ENCODE measurements at places on chromosomes 3 and 15.
A peak's percentile ranks its signal among the peaks of the same experiment; 100 is the strongest.

GRCh38 chr3:101533603-101533968 lies 20.6 kb upstream of the SENP7 start:
- no peak for DNase-seq

DNA sequence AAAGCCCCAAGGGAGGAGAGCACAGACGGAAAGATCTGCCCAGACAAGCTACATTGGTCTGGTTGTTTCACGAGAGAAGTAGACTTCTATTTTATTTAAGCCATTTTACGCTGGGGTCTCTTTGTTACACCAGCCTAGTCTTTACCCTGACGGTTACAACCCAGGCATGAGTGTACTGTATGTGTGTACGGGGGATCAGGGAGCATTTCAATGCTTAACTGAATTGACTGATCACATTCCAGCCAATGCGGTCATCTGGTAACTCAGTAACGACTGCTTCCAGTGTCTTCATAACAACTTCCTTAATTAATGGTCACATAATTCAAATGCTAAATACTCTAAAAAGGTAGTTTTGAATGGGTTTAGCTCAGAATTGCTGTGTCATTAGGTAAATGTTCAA lies 288.6 kb downstream of the FOXP1 start:
- DNase-seq, result no peak

GRCh38 chr15:80562033-80562432 lies 133.1 kb upstream of the ABHD17C start:
- DNase-seq, result no peak

DNA sequence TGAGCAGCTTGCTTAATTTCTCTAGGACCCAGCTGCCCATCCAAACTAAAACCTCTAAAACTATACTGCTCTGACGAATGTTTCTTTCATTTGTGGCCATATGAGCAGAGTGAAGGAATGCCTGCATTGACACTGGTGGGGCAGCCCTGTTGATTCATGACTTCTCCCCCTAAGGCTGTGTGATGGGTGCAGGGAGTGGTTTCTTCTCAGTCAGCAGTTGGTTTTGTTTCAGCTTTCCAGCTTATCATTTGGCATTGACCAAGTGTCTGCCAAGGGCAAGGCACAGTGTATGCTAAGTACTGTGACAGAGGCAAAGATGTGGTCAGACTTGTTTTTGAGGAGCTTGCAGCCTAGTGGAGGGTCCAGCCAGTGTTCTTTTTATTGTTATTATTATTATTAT lies 4.7 kb downstream of the ABHD6 start:
- no peak for DNase-seq

GRCh38 chr3:192826214-192827006 lies 91.2 kb downstream of the MB21D2 start:
- DNase-seq, result no peak

DNA sequence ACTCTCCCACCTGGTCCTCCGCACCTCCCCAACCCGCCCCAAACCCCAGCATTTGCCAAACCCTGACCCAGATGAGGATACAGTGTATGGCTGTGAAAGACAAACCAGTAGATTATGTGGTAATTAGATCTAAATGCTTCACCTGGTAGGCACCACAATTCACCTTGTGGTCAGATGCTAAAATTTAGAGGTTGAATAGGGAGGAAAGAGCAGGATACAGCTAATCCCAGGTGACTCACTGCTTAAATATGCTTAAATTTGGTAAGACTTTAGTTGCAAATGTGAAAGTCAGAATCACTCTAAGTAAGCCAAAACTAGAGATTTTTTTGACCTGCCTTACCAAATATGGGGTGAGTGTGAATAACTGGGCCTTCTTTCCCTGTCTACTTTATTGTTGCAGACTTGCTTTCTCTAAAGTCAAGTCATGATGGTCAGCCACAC lies 105.5 kb downstream of the MME start:
- DNase-seq, result no peak

DNA sequence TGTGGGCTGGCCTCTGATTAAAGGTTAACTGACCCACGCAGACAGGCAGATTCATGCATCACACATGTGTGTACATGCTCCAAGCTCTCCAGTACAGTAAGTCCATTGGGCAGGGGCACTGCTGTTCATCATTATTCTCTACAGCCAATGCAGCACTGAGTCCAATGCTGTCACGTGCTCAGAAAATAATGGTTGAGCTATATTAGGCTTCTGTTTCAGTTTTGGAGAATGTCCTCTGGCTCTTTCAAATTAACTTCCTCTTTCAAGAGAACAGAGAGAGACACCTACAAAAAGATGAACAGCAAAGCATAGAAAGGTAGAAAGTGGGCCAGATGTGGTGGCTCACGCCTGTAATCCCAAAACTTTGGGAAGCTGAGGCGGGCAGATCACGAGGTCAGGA lies 202.6 kb downstream of the MEX3B start:
- no peak for DNase-seq

DNA sequence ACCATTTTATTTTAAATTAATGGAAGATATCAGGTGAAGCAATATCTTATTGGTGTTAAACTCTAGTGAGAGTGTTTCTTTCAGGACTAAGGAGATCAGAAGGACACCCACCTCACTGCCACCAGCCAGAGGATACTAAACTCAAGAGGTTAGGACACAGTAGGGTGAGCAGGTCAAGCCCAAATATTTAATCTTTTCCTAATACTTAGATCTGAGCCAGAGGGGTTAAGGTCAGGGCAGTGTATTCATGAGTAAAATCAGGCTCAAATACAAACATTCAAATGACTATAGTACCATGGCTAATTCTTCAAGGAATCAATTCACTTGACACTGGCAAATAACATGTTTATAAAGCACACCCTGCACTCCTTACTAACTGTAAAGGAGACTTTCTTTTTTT lies 65.0 kb upstream of the IP6K2 start:
- DNase-seq, result no peak

- no peak for DNase-seq
Observed at GRCh38 chr15:41794081-41794480, 19.8 kb downstream of the MAPKBP1 start.

DNA sequence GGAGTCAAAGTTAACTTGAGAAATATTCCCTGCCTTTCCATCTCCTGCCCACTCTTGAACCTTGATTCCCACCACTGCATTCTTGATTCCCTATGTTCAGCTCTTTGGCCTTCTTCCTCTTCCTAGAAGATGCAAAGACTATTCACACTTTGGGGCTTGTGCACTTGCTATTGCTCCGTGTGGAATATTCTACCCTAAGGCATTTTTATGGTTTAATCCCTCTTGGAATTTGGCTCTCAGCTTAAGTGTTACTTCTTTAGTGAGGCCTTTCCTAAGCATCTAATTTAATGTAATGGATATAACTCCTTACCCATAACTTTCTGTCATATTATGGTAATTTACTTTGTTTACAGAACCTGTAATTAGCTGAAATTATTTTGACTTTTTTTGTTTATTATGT lies 318.9 kb upstream of the COL8A1 start:
- no peak for DNase-seq

DNA sequence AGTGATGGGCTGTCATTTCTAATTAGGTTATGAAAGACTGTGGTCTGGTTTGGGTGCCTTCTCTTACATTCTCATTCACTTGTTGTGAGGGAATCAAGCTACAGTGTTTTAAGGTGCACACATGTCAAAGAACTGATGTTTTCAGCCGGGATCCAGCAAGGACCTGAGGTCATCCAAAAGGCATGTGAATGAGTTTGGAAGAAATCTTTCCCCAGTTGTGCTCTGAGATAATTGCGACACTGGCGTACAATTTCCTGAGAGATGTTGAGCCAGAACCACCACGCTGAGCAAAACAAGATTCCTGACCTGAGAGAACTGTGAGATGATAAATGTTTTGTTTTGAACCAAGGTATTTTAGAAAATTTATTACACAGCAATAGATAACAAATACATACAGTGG lies 295.3 kb upstream of the SLITRK3 start:
- DNase-seq, result no peak

GRCh38 chr3:69254351-69254750 lies 131.5 kb downstream of the FRMD4B start:
- DNase-seq, result no peak

- DNase-seq, result no peak
Observed at GRCh38 chr3:50162034-50162883, 7.1 kb downstream of the SEMA3F start.

- DNase-seq, result no peak
Observed at GRCh38 chr3:197149528-197149927, 119.9 kb upstream of the MELTF start.

- DNase-seq, result no peak
Observed at GRCh38 chr3:7962301-7962700, 539.3 kb upstream of the LMCD1 start.

DNA sequence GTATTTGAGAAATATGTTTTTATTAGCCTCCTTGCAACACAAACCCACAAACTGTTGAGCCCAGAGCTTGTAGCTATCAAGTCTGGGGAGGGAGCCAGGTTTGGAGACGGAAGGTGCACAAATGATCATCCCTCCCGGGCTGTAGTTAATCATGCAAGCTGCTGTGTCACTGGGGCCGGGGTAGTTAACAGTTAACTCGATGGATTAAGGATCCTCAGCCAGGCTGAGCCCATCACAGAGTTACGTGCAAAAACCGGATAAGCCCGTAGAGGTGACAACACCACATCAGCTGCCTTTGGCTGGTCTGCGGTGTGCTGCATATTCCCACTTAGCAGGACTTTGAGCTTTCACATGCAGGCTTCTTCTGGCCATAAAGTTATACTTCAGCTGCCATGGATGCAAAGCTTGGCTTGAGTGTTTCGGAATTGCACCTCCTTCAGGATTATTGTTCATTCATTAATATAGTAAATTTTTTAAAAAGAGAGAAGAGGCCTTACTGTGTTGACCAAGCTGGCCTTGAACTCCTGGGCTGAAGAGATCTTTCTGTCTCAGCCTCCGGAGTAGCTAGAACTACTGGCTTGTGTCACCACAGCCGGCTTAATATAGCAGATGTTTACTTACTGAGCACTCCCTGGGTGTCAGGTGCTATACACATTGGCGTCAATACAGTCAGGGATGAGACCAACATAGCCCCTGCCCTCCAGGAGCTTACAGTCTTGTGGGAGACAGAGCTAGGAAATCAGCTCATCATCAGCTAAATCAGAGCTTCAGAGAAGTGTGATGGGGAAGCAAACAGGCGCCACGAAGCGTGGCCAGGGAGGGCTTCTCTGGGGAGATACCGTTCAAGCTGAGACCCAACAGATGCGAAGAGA lies 226.8 kb upstream of the BHLHE40 start:
- DNase-seq, result no peak

DNA sequence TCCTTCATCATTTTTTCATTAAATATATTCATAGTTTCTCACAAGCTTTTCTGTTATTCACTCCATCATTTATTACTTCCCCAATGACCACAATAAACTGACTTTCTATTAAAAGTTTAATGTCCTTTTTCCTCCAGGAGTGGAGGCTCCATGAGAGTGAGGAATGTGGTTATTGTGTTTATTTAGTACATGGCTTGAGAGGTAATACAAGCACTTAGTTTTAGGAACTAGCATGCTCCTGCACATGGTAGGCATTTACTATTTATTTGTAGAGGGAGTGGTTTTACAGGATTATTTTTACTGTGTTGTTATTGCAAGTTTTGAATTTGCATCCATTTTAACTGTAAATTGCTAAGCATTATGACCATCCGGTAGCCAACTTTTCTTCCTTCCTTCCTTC lies 412.9 kb upstream of the SUCLG2 start:
- DNase-seq, result no peak

DNA sequence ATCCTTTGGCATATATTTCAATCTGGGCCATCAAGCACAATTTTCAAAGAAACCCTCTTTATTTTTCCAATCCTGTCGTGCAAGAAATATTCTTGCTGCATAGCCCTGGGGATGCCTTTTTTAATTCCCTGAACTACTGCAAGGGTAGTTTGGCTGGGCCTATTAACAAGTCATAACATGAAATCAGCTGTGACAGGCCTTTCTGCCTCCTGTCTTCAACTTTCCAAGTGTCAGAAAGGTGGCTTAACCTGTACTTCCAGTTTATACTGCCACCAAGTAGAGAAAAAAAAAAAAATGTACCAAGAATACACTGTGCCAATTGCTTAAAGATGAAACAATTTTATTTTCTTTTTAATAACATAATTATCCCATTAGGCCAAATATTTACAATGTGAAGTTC lies 32.4 kb upstream of the SPPL2A start:
- DNase-seq, result no peak

- no peak for DNase-seq
Observed at GRCh38 chr15:78243491-78243941, 9.2 kb upstream of the ACSBG1 start.

DNA sequence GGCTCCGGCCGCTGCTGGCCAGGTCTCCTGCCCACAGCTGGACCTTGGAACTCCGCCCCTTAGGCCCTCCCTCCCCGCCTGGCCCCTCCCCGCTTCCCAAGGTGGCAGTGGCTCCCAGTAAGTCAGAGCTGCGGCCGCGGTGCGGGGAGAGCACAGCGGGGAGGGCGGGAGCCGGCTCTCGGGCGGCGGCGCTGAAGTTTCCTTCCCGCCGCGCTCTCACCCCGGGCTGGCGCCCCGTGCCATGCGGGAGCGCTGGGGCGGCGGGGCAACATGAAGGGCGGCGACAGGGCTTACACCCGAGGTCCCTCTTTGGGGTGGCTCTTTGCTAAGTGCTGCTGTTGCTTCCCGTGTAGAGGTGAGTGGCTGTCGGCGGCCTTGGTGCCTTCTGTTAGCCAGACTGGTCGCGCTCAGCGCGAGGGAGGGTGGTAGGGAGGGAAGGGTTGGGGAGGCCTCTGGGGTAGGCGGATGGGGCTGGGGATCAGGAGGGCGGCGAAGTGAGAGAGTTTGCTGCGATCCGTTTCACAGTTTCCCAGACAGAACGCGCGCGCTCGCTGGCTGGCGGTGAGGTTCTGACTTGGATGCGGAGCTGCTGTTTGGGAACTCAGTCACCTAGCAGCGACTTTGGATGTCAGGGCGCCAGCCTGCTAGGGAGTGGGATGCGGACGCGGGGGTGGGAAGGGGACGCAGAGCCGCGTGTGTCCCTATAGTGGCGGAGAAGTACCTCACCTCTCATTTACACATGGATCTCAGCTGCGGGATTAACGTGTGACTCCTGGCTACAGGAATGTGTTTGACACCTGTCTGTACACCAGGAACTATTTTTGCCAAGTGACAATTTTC lies 145.5 kb upstream of the UMPS start:
- peak; percentile 33 for DNase-seq

GRCh38 chr3:101278727-101279126 lies 41.6 kb downstream of the IMPG2 start:
- no peak for DNase-seq

GRCh38 chr3:73571238-73571794 lies 53.4 kb downstream of the PDZRN3 start:
- DNase-seq, result no peak

GRCh38 chr3:9352917-9353752 lies 9.7 kb upstream of the THUMPD3 start:
- peak; percentile 53 for DNase-seq

Measured in activated naive CD4-positive, alpha-beta T cell treated with Interleukin-2 at 50 U/mL for 16 hours (primary cell).